ENCODE measurements at places on chromosomes 5 and 9.

DNA sequence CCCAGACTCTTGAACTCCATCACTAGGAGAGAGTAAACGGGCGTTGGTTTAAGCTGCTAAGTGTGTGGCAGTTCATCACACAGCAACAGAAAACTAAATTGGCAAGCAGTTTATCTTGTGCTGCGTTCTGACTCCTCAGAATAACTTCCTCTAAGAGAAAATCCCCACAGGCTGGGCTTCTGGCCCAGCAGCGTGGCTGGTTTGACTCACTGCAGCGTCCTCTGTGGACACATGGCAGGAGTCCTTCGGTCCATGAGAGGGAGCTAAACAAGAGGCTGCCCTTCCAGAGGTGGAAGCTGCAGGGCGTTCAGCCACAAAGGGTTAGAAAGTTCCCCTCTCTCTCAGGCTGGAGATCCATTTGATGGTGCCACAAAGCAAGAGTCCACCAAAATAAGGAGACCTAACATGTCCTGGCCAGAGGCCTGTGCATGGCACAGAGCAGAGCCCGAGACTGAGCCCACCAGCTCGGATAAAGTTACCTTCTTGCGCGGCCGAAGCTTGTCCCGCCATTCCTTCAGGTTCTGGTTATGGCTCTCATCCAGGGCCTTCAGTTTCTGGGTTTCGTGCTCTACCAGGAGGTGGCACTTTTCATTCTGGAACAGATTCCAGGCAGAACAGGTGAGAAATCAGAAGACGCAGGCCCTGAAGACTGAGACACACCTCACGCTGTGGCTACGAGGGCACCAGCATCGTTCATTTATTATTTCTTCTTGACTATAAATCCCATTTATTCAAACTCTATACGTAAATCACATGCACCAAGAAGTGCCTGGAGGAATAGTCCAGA, 46.2 kb upstream of the FBXW11 start:
- no peak for DNase-seq

- DNase-seq: no peak
Measured at GRCh38 chr9:91098203-91098850, 263.4 kb downstream of the AUH start.

DNA sequence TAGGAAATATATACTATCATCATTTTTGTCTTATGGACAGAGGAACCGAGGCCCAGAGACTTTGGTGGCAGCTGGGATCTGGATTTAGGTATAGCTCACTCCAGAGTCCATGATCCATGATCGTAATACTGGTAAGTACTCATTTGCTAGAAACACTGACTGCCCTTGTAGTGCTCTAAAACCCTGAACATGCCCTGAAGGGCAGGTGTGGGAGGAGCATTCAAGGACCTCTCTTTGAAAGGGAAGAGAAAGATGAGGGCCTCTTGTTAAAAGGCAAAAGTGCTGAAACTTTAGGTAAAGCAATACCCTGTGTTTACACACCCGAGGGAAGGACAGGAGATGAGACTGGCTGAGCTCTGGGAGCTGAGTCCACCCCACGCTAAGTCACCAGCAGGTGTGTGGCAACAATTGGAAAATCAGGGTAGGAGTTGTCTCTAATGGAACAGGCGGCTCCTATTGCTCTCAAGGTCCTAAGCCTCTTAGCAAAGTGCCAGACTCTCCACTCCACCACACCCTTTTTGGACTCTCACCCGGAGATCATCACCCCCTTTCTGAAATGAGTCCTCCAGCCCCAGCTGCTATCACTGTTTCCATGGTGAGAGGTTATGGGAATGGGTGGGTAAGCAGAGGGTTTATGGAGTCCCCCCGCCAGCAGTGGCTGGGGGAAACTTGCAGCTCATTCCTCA, 34.8 kb downstream of the TRPC7 start:
- no peak for DNase-seq

DNA sequence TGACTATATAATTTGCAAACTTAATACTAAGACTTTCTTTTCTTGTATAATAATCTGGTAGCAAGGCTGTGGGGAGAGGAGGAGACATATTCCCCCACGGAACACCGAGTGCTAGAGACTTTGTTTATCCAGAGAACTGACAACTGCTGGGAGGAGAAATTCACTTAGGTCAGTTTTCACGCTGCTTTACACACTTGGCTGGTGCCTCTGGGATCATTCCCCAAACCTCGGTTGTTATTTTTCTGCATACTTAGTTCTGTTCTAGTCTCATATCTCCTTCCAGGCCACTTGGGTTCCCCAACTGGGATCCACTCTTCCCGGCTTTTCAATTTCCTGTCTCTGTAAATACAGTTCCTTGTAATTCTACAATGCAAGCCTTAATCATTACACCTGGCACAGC, 238.2 kb upstream of the ADAMTS16 start:
- no peak for DNase-seq

GRCh38 chr5:90882448-90882847, 323.9 kb downstream of the ADGRV1 start:
- no peak for DNase-seq

DNA sequence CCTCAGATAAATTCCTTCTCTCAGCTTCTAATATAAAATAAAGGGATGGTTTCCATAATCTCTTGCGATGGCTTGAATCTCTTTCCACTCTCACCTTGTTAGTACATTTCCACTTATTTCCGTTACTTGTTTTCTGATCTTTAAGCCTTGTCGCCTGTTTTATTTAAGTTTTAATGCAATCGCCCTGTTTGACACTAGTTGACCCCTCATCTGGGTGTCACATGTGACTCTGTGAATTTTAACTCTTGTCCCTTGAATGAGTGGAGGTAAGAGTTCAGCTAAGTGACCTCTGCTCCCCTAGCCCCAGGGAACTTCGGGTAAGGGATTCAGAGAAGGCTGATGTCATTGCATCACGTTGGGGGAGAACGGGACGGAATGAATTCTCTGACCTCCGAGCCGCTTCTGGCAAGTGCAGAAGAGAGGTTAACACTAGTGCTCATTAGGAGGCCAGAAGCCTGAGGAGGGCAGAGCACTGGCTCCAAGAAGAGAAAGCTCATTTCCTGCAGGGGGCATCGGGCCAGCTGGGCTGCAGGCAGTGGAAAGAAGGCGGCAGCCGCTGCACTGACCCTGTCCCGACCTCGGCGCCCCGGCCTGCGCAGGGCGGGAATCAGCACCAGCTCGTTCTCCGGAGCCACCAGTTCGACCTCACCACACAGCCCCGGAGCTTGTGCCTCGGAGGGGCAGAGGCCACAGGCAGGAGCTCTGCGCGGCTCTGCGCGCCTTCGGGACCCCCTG, 569 bp downstream of the HINT2 start:
- DNase-seq: no peak

- no peak for DNase-seq
Measured at GRCh38 chr9:136587145-136587943, 41.5 kb upstream of the NOTCH1 start.

DNA sequence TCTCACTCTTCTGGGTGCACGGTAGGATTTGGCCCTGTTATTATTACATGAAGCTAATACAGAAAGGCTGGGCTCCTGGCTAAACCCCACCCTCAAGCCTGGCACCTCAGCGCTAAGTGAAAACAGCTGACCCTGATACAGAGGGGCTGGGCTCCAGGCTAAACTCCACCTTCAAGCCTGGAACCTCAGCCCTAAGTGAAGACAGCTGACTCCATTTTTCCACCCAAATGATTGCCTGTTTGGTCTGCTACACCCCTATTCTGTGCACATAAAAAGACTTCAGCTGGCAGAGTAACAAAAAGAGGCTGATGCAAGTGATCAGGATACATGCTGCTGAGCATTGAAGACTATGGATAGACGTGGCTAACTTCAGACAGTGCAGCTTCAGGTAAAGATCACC, 148.4 kb upstream of the CLINT1 start:
- DNase-seq: no peak

DNA sequence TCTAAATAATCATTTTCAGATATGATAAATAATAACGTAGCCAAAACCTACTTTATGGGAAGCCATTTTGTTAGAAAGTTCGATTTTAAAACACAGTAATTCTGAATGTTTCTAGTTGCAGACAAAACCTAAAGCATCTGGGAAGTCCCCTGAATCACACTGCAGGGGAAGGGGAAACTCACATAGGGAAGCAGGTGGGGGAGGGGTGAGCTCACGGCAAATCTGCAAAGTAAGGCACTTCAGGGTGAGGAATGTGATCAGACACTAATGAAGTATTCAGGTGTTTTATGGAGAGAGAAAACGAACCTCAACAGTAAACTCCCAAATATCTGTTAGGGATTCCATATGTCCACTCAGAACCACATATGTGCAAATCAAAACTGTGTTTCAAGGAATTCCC, 70.7 kb downstream of the EPB41L4A start:
- DNase-seq: no peak

DNA sequence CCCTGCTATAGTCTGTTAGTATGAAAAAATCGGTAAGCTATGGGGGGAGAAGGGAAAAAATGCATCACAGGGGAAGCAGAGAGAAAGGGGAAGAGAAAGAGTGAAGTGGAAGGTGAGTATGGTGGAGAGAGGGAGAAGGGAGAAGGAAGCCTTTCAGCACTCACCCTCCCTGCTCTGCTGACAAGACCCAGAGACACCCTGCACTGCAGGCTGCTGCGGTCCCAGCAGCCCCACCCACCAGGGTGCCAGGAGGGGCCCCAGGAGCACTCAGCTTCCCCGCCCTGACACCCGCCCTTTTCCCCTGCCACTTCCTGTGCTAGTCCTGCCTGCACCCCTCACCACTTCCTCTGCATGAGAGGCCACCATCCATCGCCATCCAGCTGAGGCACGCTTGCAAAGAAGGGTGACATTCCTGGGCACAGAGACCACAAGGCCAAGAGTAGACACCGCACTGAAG, 12.7 kb downstream of the STK10 start:
- DNase-seq: peak; percentile 85

DNA sequence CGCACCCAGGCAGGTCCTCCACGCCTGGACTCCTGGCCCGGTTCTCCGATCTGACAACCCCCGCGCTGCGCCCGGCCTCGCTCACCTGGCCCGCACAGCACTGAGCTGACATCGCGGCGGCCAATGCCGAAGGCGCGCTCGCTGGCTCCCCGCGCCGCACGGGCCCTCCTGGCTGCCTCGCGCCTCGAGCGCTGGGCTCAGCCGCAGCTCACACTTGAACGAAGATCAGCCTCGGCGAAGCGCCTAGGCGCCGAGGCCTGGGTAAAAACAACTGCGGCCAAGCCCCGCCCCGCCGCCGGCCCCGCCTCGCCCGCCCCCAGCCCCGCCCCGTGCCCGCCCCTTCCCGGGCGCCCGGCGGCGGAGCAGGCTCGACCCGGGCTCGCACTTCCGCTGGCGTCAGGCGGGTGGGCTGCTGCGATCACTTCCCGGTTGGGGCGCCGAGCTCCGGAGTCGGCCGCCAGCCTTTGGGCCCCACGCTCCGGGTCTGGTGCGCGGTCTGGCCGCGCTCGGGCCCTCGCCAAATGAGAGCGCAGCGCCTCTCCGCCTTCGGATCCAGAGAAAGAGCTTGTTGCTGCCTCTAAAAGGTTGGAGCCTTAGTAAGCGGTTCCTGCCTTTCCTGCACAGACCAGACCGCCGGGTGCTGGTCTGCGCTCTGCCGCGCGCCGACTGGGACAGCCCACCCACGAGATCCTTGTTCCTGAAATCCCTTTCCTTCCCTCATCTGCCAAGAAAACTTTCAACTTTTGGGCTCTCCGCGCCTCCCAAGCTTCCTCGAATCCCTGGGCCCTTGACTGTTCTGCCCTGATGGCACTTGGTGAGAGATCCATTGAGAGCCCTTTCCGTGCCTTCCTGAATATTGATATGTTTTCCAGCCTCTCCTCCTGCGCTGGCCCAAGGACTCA, at the start of gene SERINC5:
Gene SERINC5 (minus strand): TSS at position 238 of the 902 bp plus-strand sequence. CDS start 126 bp downstream, at position 112.
- peak; percentile 82 for DNase-seq

GRCh38 chr5:6792376-6792775, 79.1 kb downstream of the TENT4A start:
- DNase-seq: no peak

DNA sequence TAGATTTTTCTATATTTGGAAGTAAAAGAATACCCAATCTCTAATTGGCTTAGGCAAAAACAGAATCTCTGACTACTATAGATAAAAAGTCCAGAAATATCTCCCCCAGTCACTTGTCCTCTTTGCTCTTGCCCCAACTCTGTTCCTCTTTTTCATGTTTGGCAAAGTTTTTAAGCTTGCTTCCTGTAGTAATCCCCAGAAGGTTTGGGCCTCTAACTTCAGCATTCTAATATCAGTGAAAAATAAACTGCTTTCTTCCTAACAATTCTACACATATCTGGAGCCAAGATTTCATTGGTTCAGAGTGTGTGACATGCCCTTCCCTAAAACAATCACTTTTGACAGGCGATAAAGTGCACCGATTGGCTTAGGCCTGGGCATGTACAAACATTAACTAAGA, 1680.3 kb downstream of the MAT2B start:
- no peak for DNase-seq

GRCh38 chr5:177473443-177474001, at the start of gene DBN1:
DBN1 (minus strand) TSS chr5:177473634; CDS start chr5:177473521, 113 bp downstream.
- peak; percentile 37 for DNase-seq

GRCh38 chr5:179371121-179371510, 25.9 kb upstream of the ADAMTS2 start:
- no peak for DNase-seq

GRCh38 chr9:134706522-134706921, 64.9 kb downstream of the COL5A1 start:
- no peak for DNase-seq

GRCh38 chr5:127013407-127013806, 17.0 kb downstream of the MARCHF3 start:
- DNase-seq: no peak

GRCh38 chr5:119273391-119273839, 82.4 kb upstream of the TNFAIP8 start:
- no peak for DNase-seq

Measured in activated CD8-positive, alpha-beta memory T cell treated with anti-CD3 and anti-CD28 coated beads, Interleukin-2, amount 50 U/mL, for 4 hours (primary cell).